ENCODE measurements at places on chromosomes 7 and 10. TPM values are rescaled to one million over a fixed set of nuclear protein-coding genes. Genes with fewer than 3 reads are reported as not detected.
A peak's percentile ranks its signal among the peaks of the same experiment; 100 is the strongest.

Gene CYP2C19
- total RNA-seq = not detected

- no peaks in the 10 kb centered on the region for H3K36me3 ChIP-seq
- no peaks in the 10 kb centered on the region for H3K4me1 ChIP-seq
- H3K4me3 ChIP-seq = no peak overlapping the region
- no peak for DNase-seq
- no peak overlapping the region for H3K27ac ChIP-seq
- H3K27me3 ChIP-seq = peaks cover 2% of the 10 kb centered on the region
Observed at GRCh38 chr7:70420381-70420662, 711.6 kb upstream of the GALNT17 start.

DNA sequence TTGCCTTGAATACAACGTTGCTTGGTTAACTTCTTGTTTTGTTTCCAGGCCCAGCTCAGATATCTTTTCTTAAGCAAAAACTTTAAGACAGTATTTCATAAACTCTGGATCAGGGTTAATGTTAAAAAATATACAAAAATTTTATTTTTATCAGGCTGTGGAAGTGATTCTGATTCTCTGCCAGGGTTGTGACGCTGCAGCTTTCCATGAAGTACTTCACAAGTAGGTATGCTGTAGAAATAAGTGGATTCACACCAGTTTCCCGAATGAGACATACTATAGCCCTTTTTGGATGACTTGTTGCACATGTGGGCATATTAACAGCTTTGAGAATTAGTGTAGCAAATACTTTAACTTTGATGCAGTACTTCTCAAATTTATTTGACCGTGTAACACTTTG lies 70.1 kb downstream of the CDK14 start:
- DNase-seq = no peak
- no peaks in the 10 kb centered on the region for H3K27me3 ChIP-seq
- H3K36me3 ChIP-seq = no peaks in the 10 kb centered on the region

Gene CH25H
- total RNA-seq = not detected

GRCh38 chr7:155420116-155420515 lies 37.8 kb upstream of the EN2 start:
- DNase-seq = no peak
- H3K27me3 ChIP-seq = peaks cover 8% of the 10 kb centered on the region
- H3K4me1 ChIP-seq = no peaks in the 10 kb centered on the region

DNA sequence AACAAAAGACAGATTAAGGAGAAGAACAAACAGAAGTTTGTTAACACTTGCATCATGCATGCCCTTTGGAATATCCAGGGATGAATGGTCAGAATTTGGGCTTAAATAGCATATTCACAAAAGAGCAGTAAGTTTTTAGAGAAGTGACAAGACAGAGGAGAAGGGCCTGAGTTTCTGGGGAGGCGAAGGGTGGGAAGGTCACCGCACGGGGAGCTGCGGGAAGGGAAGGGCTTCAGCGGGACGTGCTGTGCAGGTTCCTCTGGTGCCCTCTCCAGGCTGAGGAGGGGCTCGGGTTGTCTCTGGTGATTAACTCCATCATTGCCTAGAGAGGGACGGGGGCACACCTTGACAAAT lies 10.4 kb upstream of the ZNF22 start:
- H3K27me3 ChIP-seq = peaks cover 15% of the 10 kb centered on the region
- peaks cover 9% of the 10 kb centered on the region for H3K4me1 ChIP-seq
- no peaks in the 10 kb centered on the region for H3K36me3 ChIP-seq
- DNase-seq = peak; percentile 27
- H3K4me3 ChIP-seq = no peak overlapping the region

DNA sequence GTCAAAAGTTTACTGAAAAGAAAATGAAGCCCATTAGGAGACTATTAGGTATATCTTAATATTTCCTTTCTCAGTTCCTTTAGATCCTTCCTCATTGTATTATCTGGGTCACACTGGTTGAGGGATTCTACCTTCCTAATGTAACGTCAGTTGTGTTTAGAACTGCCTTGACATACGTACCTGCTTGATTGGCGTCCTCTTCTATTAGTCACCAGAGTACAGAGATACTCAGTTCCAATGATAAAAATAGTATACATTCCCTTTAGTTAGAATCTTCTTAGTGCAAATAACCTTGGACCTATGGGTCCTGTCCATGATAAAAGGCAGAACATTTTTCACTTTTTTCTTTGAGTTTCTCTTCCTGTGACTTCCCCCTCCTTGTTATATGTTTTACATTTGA lies 45.2 kb downstream of the AHCYL2 start:
- H3K4me1 ChIP-seq = peaks cover 5% of the 10 kb centered on the region
- H3K36me3 ChIP-seq = no peaks in the 10 kb centered on the region
- no peak overlapping the region for H3K27ac ChIP-seq
- no peak for DNase-seq
- no peak overlapping the region for H3K4me3 ChIP-seq

Gene GNB2
- 271 TPM for total RNA-seq

- peaks cover 9% of the 10 kb centered on the region for H3K27me3 ChIP-seq
- H3K36me3 ChIP-seq = no peaks in the 10 kb centered on the region
Observed at GRCh38 chr10:14698111-14698828, 76.4 kb downstream of the FAM107B start.

Gene ETV1
- total RNA-seq = 1.9 TPM

Gene CRPPA
- 1.1 TPM for total RNA-seq

DNA sequence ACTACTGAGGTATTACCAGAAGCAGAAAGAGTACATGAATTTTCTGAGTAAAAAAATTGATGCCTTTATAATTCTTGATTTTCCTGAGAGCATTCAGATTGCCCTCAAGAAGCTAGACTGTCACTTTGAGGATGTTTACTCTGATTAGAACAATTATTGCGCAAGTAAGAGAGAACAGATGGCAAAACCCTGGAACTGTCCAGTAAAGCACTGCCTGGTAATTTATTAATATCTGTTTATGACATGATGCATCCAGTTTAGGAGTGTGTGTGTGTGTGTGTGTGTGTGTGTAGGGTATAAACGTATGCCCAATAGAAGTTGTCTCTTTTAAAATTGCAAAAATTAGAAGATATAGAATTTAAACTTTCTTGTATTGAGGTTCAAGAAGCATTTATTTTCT lies 379.7 kb downstream of the PHTF2 start:
- no peaks in the 10 kb centered on the region for H3K4me1 ChIP-seq
- no peaks in the 10 kb centered on the region for H3K36me3 ChIP-seq
- no peak overlapping the region for H3K27ac ChIP-seq

DNA sequence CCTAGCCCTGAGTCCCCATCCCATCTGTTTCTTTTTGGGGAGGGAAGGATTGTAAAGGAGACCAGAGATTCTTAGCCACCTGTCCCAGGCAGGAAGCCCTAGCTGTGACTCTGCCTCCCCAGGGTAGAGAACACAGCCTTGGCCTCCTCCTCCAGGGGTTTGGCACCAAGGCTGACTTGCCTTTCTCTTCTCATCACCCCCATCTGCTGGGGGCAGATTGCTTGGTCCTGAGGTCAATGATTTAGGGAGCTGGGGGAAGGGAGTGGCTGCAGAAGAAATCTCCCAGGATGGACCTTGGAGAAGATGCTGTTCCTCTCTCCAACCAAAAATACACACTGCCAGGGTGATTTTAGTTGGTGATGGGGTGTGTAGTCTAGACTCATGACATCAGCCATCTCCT lies 2.6 kb upstream of the MNX1 start:
- DNase-seq = no peak
- H3K4me1 ChIP-seq = peaks cover 20% of the 10 kb centered on the region
- no peaks in the 10 kb centered on the region for H3K36me3 ChIP-seq
- H3K27ac ChIP-seq = no peak overlapping the region

GRCh38 chr10:124145109-124145870 lies 51.9 kb upstream of the CHST15 start:
- no peak for DNase-seq
- no peaks in the 10 kb centered on the region for H3K36me3 ChIP-seq
- H3K27me3 ChIP-seq = peaks cover 8% of the 10 kb centered on the region
- H3K4me3 ChIP-seq = no peak overlapping the region
- H3K27ac ChIP-seq = no peak overlapping the region

Gene TMEM196
- not detected for total RNA-seq

Gene SPAM1
- not detected for total RNA-seq

Gene WEE2
- total RNA-seq = not detected

GRCh38 chr7:127928852-127929251 lies 102.4 kb downstream of the LRRC4 start:
- no peaks in the 10 kb centered on the region for H3K27me3 ChIP-seq
- H3K4me3 ChIP-seq = no peak overlapping the region
- no peak overlapping the region for H3K27ac ChIP-seq

- peak overlapping the region; percentile 99 for H3K27ac ChIP-seq
- peaks cover 6% of the 10 kb centered on the region for H3K4me1 ChIP-seq
- H3K4me3 ChIP-seq = peak overlapping the region; percentile 86
- DNase-seq = peak; percentile 91
Observed at GRCh38 chr7:65980478-65981250, 1.3 kb downstream of the GUSB start.

DNA sequence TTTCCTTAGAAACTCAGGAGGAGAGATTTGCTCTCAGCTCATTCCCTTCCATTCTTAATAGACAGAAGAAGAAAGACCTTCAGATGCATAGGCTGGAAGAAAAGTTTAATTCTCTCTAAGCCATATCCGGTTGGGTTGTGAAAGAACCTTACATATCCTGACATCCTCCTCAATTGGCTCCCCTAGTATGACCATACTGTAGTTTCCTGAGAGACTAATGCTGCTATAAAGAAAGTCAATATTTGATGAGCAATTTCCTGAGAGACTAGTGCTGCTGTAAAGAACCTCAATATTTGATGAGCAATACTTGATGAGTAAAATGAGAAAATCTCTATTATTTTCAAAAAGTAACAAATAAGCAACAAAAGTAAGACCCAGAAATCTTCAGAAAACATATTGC lies 888.5 kb upstream of the SORCS1 start:
- no peaks in the 10 kb centered on the region for H3K36me3 ChIP-seq
- H3K27me3 ChIP-seq = no peaks in the 10 kb centered on the region
- H3K4me3 ChIP-seq = no peak overlapping the region
- DNase-seq = no peak
- no peaks in the 10 kb centered on the region for H3K4me1 ChIP-seq

Gene CNPY1
- not detected for total RNA-seq
